ENCODE measurements at places on chromosomes 5 and 9. TPM values are rescaled to one million over a fixed set of nuclear protein-coding genes. Genes with fewer than 3 reads are reported as not detected.

CORO2A gene
- total RNA-seq: 0.19 TPM

GRCh38 chr9:119251936-119252335, 117.3 kb downstream of the BRINP1 start:
- no peak for DNase-seq

DNA sequence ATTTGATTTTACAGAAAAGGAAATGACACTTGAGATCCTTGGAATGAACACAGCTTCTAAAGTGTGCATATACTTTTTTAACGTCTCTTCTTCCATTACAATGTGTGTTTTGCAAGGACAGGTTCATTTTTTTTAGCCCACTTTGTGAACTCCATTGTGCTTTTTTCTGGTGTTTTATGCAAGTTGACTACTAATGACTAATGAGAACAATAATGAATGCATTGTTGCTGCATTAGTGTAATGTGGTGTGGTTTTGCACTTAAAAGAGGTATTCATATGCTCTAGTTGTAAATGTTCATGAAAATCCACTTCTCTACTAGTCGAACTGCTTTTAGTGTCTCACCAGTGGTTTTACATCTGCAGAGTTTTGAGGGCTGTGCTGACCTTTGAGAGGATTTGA, 93.6 kb downstream of the UHRF2 start:
- no peak for DNase-seq

DNA sequence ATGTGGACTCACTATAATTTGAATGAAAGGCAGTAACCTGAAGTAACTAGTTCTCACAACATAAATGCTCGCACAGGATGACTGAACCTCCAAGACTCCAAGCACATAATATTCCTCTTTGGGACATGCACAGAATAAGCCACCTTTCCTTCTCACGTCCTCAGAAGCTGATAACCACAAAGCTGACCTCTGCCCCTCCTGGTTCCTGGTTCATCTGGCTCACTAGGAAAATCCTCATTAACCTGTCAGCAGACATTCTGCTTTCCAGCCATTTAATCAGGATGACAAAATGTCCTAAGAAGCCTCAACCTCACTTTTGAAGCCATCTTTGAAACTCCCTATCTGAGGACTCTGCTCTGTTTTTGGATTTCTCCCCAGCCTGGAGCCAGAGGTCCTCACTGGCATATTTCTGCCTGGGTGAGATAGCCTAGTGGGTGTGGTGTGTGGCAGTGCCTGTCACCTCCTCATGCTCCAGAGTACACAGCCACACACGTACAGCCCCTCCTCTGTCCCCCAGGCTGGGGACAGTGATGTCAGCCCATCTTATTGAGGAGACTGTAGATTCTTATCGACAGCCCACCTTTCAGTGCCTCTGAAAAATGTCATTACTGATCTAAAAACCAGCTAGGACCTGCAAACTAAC, 10.3 kb downstream of the ANKH start:
- DNase-seq: no peak
